ENCODE measurements at places on chromosomes 1 and 21. TPM values are rescaled to one million over a fixed set of nuclear protein-coding genes. Genes with fewer than 3 reads are reported as not detected.

The CR1 gene
- not detected for total RNA-seq

GRCh38 chr1:236030534-236030933, 34.4 kb downstream of the NID1 start:
- DNase-seq, result no peak

DNA sequence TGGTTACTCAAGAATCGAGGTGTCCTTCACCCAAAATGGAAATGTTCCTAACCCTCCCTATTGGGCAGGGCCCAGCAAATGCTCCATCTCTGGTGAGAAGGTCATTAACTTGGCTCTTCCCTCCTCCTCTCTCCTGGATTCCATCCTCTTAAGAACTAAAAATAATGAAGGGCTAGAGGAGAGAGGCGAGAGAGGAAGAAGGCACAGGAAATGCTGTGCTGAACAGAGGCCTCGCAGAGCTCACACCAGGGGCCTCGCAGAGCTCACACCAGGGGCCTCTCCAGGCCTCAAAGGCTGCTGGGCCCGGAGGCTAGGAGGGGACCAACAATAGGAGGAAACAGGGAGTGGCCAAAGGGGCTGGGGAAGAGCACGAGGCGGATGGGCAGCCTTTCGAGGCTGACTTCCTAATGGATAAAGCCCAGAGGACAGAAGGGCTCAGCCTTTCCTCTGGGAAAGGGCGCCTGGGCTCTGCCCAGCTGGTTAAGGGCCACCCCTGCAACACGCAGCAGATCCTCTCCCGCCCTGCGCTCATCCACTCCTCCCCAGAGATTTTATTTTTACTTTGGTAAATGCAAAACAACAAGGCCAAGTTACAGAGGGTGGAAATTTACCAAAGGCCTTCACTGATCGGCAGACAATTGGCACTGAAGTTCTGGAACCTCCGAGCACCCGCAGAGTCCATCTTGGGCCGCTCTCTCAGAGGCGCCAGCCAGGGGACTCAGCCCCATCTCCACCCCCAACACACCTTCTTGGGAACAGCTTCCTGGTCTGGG, 78.5 kb downstream of the ITPKB start:
- no peak for DNase-seq

DNA sequence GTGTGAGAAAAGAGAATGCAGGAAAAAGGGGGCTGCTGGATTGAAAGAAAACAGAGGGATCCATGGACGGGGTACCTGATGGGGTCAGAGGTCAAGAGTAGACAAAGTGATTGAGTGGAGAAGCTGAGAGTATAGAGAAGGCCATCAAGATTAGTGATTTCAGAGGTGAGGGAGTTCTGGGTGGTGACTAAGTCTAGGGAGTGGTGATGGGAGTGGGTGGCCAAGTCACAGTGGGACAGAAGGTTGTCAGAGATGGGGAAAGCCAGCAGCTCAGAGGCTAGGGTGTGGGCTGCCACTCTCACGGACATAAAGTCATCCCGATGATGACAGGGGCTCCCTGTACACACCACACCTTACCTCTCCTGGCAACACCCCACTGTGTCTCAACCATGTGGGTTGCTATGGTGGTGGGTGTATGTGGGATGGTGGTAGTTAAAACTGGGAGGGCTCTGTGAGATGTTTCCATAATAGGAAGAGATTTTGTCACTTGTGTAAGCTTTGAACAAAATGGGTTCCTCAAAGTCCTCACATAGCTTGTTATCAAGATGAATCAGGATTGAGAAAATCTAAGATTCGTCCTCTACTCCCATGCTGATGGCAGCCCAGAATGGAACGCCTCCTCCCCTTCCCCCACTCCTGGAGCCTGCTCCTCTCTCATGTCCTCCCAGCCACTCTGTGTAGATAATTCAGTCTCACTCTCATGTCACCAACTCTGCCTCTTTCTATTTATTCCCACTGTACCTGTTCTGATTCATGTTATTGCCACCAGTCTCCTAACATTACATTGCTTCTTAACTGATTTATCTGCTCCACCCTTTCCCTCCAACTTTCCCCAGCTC, 20.3 kb upstream of the CSF1 start:
- DNase-seq, result no peak

DNA sequence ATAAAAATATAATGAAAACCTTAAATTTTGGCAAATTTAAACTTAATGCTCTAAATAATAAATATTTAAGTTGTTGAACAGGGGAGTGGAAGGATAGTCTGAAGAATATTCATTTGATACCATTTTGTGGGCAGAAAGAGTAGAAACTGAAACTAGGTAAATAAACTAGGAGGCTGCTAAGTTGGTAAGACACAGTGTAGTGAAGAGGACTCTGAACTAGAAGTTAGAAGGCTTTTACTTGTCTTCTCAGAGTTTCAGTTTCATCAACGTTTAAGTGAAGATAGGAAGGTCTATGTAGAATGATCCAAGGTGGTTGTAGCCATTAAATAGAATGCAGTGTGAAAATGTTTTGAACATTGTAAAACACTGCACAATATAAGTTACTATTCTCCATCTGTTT, 516.9 kb downstream of the AMY1C start:
- DNase-seq, result no peak

All from chondrocyte (in vitro differentiated cells).